Stimulated activated CD4-positive, alpha-beta T cell treated with anti-CD3 and anti-CD28 coated beads, Interleukin-12 subunit alpha, Interleukin-12 subunit beta, amount 100 ng/mL, for 4 hours (primary cell): ENCODE measurements at places on chromosomes 13 and 19.

DNA sequence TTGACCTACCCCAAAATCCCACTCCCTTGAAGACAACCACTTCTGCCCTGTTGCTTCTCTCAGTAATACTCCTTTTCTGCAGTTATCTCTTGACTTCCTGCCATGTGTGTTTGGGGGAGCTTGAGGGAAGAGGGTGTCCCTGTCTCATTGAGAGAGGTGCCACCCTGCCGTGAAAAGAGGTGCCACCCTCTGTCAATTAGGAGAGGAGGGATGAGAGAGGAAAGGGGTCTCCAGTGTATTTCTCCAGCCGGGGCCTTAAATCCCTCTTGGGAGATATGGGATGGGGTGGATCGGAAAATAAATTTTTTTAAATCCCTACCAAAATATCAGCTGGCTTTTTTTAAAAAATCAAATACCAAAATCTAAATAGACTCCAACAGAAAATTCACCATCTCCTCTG, 16.5 kb downstream of the PLD3 start:
- no peak for DNase-seq

DNA sequence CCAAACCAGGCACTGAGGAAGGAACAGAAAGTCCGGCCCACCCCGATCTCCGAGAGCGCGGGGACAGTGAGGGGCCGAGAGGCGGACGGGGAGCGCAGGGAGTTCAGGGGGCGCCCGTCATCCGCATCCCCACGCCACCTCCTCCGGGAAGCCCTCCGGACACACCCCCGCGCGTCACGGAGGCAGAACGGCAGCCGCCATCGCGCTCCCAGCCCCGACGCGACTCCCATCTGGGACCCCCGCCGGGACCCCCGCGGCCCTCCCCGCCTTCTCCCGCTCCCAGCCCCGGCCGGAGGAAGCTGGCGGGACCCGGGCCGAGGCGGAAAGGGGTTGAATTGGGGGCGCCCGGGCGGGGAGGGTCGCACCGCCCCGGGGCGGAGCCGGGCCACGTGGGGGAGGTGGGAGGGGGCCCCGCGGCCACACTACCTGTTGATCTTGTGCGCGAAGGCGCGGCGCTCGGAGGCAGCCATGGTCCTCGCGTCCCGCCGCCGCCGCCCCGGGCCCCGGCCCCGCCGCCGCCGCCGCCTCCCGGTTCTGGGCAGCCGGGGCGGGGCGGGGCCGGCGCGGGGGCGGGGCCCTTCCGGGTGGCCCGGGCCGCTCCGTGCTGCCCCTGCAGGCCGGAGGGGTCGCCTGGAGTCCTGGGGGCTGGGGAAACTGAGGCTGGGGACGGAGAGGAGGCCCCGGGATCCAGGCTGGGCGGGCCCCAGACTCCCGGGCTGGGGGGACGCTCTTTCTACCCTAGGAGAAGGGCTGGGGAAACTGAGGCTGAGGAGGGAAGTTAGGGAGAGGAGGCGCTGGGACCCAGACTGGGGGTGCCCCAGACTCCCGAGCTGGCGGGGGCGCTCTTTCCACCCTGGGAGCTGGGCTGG, at the start of gene DOCK6:
Gene DOCK6, minus strand, starts transcription at position 554 of the 869 bp plus-strand sequence. Its CDS starts 84 bp downstream, at position 470.
- DNase-seq = peak; percentile 38

DNA sequence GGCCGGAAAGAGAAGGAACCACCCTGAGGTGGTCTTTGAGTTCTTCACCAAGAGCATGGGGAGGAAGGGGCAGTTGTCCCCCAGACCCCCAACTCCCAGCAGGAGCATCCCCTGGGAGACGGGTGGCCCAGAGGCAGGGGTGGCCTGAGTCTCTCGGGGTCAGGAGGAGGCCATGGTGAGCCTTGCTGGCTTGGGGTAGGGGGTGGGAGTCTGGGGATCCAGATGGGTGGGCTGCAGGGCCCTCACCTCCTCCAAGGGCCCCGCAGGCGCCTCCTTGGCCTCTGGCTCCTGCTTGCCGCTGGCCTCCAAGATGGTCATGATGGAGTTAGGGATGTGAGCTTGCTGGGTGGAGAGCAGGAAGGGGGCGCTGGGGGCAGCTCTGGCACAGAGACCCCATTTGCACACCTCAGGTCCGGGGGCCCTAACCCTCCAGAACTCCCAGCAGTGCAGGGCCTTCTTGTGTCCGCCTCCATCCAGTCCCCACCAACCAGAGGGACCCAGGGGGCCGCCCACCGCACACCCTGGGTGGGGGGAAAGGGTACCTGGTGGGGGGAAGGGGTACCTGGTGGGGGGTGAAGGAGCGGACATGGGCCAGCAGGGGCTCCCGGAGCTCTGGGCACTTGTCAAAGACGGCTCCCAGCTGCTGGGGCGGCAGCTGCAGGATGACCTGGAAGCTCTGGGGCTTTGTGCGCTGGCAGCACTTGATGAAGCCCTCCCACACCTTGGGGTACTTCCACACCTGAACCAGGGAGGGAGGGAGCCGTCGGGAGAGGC, 1.3 kb upstream of the RSPH6A start:
- no peak for DNase-seq

DNA sequence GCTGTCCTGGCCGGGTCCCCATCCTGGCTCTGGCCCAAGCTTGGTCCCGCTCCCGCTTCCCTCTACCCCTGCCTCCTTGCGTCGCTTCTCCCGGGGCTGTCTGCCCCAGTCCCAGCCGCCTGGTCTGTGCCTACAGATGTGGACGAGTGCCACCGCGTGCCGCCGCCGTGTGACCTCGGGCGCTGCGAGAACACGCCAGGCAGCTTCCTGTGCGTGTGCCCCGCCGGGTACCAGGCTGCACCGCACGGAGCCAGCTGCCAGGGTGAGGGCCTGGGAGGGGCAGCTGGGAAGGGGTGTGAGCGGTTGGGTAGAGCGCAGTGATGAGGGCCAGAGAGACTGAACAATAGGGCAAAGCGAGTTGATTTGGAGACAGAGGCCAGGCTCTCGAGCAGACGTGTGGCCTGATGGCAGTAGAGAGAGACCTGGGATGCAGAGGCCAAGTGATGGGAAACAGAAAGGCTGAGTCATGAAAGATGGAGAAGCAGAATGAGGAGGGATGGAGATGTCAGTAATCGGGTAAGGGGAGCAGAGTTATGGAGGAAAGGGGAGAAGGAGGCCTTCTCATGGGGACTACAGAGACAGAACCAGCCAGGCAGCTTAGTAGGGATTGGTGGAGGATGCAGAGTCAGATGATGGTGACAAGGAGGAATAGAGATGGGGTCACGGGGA, 9.4 kb downstream of the LTBP4 start:
- peak; percentile 58 for DNase-seq

DNA sequence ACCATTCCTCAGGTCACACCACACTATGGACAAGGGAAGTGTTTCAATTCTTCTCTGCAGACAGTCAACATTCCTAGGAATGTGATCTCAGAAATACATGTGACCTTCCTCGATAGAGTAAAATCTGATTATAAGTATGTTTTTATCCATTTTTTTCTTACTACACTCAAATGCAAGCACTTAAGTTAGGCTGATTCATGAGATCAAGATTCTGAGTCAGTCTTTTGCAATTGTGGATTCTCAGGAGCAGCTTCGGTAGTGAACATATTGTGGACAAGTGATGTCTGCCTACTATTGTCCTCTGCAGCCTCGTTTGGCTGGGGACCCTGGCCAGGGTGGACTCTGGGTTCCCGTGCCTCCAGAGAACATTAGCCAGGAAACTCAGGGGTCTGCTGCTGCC, 3.2 kb downstream of the SERPINE3 start:
- no peak for DNase-seq

- DNase-seq = no peak
These were observed 30.5 kb downstream of the TNFSF14 start for GRCh38 chr19:6639439-6639838.

DNA sequence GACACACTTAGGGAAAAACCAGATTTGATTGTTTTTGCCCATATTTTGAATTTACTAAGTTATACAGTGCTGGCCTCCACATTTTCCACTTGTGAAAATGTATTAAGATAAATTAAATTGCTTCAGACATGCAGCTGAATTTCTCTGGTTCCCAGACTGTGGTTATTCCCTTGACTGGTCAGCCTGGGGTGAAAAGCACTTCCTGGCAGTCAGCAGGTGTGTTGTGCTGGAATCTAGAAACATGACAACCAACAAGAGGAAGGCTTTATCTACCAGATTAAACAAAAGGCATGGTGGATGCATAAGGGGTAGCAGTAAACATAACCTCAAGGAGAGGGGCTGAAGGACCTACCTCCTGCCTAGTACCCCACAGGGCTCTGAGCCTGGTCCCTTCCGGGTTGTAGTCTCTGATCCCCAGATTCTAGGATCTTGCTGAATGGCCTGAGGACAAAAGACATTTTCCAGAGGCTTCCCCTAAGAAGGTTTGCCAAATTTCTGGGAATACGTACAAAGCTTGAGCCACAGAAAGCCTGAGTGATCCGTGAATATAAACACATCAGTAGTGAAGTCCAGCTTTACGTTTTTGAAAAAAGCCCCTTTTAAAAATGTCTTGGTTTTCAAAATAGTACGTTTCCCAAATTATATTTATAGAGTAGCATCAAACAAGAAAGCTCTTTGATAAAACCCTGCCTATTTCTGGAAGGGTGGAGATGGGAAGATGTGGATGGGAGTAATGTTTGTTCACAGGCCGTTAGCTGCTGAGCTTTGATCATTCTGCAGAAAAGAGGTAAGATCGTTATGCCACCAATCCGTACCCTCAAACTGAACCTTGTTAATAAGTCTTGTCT, 133.4 kb downstream of the LACC1 start:
- no peak for DNase-seq

GRCh38 chr19:23884363-23884762, 30.3 kb upstream of the ZNF726 start:
- DNase-seq = no peak

- DNase-seq = no peak
These were observed 13.9 kb upstream of the OVOL3 start for GRCh38 chr19:36097036-36097435.

DNA sequence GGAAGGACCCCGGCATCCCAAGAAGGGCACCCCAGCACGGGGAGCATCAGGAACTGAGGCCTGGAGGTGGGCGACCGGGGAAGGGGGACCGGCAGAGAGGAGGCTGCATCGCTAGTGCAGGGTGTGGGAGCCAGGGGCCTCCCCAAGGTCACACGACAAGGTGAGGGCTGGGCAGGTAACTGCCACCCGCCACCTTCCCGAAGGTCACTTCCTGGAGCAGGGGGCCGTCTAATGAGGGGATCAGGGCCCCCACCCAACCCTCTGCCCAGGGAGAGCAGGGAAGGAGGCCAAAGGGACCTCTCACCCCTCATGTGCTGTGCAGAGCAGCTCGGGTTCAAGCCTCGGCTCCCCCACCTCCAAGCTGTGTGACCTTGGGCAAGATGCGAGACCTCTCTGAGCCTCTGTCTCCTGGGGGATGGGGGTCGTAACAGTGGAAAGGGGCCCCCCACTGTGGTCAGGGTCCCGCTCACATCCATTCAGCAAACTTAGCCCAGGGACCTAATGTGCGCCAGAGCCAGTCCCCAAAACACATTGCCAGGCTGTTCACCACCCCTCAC, 6.0 kb downstream of the ZBTB7A start:
- DNase-seq = no peak

DNA sequence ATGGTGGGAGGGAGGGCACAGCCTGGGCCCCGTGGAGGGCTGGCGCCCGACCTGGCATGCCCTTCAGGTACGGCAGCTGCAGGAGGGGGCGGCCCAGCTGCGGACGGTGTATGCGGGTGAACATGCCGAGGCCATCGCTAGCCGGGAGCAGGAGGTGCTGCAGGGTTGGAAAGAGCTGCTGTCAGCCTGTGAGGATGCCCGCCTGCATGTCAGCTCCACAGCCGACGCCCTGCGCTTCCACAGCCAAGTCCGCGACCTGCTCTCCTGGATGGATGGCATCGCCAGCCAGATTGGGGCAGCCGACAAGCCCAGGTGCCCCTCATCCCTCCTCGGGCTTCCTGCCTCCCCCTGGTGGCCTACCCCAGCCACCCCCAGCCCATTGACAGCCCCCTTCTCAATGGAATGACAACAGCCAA, 16.6 kb upstream of the SHKBP1 start:
- no peak for DNase-seq
